ENCODE measurements at places on chromosomes 2 and 18. TPM values are rescaled to one million over a fixed set of nuclear protein-coding genes. Genes with fewer than 3 reads are reported as not detected.

The DPY30 gene
- total RNA-seq: 150 TPM

The FAM110C gene
- total RNA-seq: 13.2 TPM

The POU3F3 gene
- 0.09 TPM for total RNA-seq

The SULT1C4 gene
- total RNA-seq: 2.1 TPM

DNA sequence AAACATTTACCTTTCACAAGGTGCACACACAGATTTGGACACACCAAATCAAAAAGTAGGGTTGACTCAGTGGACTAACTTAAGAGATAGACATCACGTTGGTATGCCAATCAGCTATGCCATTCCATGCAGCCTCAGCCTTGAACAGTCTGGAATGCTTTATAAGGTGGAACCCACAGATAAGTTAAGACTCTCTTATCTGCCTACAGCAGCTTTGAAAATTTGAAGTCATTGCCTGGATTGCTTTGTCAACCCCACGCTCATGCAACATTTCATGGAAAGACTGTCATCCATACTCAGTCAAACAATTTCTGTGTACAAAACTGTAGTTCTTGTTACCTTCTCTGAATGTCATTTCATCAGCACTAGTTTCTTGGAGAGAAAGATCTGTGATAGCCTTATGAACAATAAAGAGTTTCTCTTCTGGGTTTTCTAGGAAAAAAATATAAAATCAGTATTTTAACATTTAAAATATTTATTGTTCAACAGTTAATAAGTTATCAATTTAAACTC, 1.2 kb downstream of the ERMN start:
- DNase-seq: no peak

- DNase-seq: no peak
Measured at GRCh38 chr2:127097471-127097765, 9.5 kb downstream of the BIN1 start.

DNA sequence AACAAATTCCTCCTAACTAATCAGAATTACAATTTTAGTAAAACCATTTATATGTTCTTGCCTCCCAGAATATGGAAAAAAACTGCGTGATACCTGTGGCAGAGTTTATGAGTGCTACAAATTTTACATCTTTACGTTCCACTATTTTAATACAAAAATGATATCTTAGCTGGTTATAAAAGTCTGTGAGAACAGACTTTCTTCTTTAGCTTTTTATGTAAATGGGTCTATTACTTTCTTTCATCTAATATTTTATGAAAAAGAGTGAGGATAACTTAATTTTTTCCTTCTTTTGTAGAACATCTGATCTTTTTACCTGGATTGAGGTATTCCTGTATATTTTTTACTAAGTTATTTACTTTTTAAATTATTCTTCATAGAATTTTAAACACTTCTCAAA, 22.1 kb upstream of the REG3A start:
- DNase-seq: no peak

- no peak for DNase-seq
Measured at GRCh38 chr2:108565778-108566375, 31.6 kb downstream of the LIMS1 start.

DNA sequence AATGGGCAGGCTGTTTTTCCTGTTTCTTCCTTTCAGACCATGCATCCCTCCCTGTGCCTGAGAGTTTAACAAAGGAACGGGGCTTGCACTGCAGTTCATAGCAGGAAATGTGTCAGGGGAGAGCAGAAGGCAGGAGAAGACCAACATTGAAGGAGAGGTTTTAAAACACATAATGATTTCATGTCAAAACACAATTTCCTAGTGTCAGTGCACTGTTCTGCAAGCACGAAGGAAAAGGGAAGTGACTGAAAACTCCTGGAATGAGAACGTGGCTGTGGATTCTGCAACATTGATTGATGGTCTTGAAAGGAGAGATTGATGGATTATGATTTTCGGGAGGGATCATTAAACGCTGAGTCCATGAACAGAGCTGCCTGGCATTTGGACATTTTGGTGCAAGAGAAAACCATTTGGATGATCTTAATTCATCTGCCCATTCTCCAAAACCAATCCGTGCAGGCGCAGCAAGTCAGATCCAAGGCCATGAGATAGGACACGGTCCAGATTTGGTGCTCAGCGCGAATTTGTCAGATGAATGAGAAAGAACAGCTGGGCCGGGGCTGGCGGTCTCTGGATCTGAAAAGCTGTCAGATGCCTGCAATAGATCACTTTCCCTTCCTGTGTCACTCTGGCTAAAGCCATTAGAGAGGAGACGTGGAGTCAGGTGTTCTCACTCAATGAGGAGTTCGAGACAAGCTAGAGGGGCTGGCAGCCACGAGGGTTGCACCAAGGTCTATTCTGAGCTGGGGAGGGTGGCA, 38.4 kb downstream of the C1QL2 start:
- no peak for DNase-seq

Data from H1 (cell line).